ENCODE measurements at places on chromosomes 6 and 20.

- no peak for DNase-seq
Measured at GRCh38 chr6:44219053-44219814, 2.5 kb downstream of the MYMX start.

DNA sequence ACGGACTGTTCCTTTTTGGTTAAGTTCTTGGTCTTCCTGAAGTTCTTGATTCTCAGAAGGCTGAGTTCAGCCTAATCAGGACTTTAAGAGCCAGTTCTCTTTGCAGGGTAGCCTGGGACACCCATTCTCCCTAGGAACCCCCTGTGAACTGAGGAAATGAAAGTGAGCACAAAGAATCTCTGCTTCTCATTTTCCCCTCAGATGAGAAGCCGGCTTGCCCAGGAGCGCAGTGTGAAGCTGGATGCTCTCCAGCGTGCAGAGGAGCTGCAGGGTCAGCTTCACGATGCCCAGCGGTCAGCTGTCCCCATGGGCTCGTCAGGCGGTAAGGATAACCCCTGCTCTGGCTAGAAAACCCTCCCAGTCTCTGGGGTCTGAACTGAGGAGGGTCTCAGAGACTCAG lies 34.0 kb downstream of the CD164 start:
- DNase-seq, result no peak

GRCh38 chr6:69935079-69935478 lies 68.7 kb downstream of the COL19A1 start:
- DNase-seq, result no peak

- DNase-seq, result no peak
Measured at GRCh38 chr6:167053895-167054530, 54.8 kb downstream of the CEP43 start.

- DNase-seq, result no peak
Measured at GRCh38 chr6:109332748-109333147, 49.5 kb downstream of the CD164 start.

- DNase-seq, result no peak
Measured at GRCh38 chr20:2836035-2836434, 4.4 kb downstream of the PCED1A start.

DNA sequence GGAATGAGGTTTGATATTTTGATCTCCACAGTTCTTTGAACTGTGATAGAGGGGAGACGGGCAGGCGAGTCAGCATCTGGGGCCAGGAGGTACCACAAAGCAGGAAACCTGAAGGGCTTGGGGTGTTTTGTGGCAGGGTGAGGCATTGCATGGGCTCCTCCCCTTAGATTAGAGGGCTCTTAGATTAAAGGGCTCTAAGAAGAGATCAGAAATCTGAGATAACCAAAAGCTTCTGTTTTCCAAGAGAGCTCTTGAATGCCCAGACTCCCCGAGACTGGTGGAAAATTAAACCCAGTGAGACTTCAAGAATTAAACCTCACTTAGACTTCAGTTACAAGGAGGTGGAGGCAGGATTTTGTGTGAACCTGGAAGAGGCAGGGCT lies 2.4 kb upstream of the GPX5 start:
- no peak for DNase-seq

DNA sequence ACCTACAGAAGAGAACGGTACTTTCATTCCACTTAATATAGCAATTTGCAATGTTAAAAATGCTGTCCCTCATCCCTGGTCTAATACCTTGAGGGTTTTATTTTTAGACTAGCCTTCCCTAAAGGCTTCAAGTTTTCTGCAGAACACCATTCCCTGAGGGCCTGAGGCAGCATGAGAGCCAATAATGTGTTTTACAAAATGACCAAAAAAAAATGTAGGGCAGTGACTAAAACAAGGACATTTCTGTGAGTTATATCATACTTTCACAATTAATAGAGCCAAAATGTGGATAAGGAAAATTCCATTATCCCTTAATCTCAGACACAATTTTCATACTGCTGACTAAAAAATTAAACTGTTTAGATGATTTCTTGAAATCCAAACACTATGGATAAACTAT lies 22.7 kb downstream of the GPR63 start:
- no peak for DNase-seq

DNA sequence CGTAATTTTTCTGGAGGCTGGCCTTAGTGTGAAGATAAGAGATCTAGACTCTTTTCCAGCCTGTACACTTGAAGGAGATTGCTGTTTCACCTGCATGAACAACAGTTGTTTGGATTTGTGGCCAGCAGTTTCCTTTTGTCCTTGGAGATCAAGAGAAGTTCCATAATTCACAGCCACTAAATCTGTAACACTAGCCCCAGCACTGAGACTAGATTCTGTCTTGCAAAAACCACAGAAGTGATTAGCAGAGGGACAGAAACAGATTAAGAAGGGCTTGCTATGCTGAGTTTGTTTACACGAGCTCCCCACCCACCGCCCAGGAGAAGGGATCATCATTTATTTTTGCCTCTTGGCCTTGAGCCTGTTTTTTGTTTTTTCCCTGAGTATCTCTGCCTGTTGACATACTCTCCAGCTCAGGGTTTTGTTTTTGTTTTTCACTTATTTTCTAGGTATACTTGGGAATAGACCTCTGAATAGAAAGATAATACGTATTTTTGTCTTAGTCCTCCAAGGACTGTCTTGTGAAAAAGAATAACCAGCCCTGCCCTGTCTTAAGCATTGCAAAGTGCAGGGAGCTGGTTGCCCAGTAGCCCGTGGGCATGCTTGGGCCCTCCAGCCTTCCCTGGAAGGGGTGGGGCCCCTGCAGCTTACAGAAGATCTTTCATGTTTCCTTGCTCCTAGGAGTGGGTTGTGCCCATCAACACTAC lies 93.1 kb upstream of the SOX4 start:
- DNase-seq, result no peak

GRCh38 chr6:70763754-70764510 lies 96.2 kb downstream of the SMAP1 start:
- no peak for DNase-seq

GRCh38 chr20:8443464-8444072 lies 311.5 kb downstream of the PLCB1 start:
- no peak for DNase-seq

GRCh38 chr6:83008626-83009025 lies 57.0 kb downstream of the UBE3D start:
- peak; percentile 2 for DNase-seq

- no peak for DNase-seq
Measured at GRCh38 chr6:161033667-161034066, 42.1 kb downstream of the MAP3K4 start.

DNA sequence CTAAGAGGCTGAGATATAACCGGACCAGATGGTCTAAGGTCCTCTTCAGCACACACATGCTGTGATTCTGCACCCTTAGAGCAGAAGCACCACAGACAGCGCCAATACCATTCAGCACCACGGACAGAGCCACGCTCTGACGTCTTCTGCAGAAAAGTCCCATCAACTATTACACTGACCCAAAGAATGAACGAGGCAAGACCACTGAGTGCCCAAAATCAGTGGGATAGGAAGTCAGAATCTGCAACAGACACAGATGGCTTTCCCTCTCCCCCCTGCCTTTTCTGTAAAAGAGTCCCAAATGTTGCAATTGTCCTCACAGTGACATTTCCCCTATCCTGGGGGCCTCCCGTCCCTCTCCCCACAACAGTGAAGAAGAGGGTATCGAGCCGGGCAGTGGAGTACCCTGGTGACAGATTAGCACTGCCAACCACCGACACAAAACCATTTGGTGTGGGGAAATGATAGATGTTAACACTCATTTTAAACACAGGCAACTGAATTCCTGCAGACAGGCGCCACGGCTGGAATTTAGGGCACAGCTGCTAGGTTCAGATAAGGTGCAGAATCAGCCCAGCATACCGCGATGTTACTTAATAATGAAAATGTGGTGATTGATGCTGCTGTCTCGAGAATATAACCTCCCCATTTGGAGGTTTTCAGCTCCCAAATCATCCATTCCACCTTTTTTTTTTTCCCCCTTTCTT lies 66.6 kb upstream of the CTNNBL1 start:
- DNase-seq, result no peak

DNA sequence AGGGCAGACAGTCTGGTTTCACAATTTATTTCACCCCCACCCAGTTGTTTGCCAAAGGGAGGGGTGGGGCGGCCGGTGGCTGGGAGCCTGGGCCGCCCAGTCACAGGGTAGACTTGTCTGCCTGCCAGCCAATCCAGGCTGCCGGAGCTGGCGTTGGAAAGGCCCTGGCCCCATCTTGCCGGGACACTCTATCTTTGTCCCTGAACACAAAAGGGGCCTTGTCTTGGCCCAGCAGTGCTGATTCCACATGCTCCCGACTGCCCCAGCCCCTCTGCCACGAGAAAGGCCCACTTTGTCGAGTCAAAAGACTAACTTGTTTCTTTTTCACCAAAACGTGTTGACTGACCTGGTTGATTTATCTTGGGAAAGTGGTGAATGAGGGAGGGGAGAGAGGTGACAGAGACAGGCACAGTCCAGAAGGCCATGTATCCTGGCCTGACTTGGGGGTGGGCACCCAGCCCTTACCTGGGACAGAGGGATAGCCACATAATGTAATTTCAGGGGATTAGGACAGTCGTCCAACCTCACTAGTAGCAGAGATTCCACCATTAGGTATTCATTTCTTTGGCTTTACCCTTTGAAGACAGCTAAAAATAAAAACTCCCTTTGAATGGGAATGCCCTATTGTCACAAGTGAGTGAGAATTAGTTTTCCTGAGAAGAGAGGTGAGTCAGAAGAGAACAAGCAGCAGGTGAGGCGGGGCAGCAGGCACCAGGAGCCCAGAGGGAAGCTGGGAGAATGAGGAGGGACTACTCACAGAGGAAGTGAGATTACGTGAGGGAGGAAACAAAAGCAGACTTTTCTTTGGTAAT lies 67.0 kb upstream of the SIRPA start:
- no peak for DNase-seq

DNA sequence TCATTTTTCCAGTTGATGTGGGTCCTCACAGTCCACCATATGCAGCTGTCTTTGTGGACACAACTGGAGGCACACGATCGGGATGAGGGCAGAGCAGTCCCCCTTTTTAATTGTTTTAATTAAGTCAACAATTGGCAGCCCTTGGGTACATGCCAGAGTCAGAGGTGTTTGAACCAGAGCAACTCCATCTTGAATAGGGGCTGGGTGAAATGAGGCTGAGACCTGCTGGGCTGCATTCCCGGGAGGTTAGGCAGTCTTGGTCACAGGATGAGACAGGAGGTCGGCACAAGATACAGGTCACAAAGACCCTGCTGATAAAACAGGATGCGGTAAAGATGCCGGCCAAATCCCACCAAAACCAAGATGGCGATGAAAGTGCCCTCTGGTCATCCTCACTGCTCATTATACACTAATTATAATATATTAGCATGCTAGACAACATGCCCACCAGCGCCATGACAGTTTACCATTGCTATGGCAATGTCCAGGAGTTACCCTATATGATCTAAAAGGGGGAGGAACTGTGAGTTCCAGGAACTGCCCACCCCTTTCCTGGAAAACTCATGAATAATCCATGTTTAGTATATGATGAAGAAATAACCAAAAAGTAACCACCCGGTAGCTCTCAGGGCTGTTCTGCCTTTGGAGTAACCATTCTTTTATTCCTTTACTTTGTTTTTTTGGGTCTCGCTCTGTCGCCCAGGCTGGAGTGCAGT lies 31.8 kb upstream of the BLCAP start:
- no peak for DNase-seq

- no peak for DNase-seq
Measured at GRCh38 chr20:61135968-61136367, 116.1 kb upstream of the CDH4 start.

DNA sequence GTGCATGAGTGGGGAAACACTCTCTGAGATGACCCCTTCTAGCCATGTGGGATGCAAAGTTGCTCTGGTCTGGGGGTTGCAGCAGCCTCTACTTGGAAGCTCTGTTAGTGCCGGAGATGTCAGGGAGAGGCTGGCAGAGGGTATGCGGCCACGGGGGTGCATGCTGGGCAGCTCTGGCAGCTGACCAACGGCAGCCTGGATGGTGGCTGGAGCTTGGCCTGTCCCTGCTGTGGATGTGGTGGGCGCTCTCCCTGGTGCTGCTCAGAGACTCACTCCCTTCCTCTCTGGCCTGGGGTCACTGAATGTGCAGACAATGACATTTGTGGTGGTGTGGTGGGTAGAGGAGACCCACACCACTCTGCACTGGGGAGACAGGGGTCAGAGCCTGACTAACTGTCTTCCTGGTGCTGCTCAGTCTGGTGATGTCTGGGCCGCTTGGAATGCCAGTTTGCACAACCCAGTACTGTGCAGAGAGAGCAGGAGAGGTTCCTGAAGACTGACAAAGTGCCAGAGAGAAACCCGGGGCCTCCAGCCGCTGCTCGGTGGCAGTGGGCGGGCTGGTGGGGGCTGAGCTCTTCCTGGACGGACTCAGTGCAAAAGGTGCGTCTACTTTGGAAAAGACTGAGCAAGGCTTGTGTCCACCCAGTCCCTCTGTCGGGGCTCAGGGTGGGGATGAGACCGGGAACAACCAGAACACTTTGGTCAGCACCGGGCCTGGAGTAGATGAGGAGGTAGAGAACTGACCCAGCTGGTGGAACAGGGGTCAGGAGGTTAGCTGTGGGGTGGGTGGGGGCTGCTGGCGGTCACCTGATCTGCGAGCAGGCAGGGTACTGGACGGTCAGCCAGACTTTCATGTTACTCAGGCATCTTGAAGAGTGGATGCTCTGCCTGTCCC lies 2.7 kb downstream of the MYT1 start:
- no peak for DNase-seq

DNA sequence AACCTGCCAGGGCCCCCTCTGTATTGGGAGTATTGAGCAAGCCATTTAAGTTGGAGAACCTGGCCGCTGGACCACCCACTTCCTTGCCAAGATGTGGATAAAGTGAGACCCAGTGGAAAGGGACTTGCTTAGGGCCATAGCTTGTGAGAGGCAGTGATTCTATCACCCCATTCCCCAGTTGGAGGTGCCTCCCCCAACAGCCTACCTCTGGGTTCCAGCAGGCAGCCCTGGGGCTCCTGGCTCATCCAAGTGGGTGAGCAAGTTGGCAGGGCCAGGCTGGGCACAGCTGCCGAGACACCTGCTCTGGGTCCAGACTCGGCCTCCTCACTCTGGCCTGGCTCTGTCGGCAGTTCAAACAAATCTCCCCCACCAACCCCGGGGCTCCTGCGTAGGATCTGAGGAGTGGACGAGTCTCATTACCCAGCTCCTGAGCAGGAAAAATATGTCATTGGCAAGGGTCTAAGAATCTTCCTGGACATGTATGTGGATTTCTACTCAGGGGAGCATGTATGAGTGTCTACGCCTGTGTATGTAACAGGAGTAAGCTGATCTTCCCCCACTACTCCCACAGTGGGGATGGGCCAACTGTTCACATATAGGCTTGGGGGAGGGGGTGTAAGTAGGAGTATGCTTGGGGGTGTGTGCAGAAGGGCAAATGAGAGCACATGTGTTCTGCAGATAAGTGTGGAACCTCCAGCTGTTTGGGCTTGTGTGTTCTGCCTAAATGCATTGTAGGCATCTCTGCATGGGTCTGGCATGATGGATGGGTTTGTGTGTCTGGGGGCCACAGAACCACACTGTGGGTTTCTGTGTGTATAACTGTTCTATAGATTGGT lies 1.9 kb downstream of the ID1 start:
- peak; percentile 81 for DNase-seq

GRCh38 chr6:108983151-108983550 lies 111.5 kb downstream of the SESN1 start:
- no peak for DNase-seq

GRCh38 chr6:38593998-38594665 lies 45.6 kb downstream of the BTBD9 start:
- no peak for DNase-seq

GRCh38 chr6:140490081-140490480 lies 1115.6 kb upstream of the CITED2 start:
- no peak for DNase-seq
